ENCODE measurements at places on chromosomes 6 and 20.

DNA sequence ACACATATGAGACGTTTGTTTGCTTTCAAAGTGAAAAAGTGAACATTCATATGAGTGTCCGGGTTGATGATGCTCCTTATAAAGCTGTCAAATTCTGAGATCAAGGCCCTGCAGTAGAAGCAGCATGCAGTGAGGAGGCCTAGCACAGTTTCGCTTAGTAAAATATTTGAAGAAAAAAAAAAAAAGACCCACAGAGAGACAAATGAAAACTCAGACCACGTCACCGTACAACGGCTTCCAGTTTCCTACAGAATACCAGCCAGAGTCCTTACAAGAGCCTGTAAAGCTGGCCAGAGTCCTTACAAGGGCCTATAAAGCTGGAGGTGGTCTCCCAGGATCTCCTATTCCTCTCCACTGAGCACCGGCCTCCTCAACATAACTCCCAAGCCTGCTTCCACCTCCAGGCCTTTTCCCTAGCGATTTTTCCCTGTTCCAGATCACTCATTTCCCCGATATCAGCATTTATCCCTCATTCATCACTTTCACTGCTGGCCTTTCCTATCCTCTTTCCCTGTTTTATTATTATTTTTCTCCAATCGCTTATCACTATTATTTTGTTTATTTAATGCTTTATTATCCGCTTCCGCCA lies 1.5 kb upstream of the HMGN4 start:
- peak; percentile 89 for DNase-seq

DNA sequence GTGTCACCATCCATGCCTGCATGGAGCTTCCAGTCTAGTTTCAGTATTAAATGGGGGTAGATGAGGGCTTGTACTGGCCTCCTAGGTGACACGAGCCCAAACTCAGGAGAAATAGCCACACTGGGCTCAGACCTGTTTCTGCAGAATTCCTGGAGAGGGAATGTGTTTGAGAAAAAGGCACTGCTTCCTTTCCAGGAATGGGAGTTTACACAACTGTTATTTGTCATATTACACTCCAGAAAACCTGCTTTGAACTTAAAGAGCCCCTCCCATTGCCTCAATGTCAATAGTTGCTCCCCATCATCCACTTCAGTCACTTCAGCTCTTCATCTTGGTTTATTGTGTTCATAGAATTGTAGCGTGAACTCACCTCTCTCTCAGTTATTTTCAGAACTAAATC lies 151.5 kb downstream of the CFAP61 start:
- DNase-seq = no peak

DNA sequence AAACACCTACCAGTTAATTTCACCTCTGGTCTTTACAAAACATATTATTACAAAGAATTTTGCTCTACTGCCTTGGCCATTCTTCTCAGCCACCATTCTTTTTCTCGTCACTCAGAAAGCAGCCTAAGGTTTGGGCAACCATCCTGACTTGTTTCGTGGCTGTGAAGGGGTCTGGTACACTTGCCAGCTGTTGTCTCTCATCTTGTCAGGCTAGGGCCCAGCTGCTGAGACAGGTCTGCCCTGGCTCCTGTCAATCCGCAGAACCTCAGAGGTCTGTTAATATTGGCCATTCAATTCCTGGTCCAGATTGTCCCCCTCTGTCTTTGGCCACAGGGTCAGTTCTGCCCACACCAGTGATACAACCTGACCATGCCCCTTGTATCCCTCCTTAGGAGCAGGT lies 197.7 kb downstream of the UBE3D start:
- no peak for DNase-seq

DNA sequence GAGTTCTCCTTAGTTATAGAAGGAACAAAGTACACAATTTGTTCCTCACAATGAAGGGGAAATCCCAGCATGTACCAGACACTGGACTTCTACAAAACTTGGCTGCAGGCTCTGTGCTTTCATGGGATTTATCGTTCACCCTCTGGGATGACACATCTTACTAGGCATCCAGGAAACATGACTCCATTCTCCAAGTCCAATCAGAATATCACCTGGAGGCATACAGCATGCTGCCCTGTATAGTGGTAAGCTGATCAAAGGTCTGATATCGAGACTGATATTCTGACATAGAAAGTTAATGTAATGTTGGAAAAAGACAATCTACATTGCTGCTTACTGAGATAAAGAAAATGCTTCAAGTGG lies 6.7 kb downstream of the RWDD2A start:
- no peak for DNase-seq

DNA sequence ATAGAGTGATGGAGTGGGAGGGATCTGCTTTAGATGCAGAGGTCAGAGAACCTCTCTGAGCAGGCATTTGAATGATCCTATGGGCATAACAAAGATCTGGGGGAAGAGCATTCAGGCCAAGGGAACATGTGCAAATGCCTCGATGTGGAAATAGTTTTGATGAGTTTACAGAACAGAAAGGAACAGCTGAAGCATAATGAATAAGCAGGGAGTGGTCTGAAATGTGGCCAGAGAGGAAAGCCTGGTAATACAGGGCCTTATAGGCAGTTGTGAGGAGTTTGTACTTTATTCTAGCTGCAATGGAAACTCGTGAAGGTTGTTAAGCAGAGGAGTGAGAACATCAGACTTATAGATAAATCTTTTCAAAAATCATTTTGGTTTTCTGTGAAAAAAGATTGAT lies 33.0 kb upstream of the ME1 start:
- DNase-seq = peak; percentile 6

DNA sequence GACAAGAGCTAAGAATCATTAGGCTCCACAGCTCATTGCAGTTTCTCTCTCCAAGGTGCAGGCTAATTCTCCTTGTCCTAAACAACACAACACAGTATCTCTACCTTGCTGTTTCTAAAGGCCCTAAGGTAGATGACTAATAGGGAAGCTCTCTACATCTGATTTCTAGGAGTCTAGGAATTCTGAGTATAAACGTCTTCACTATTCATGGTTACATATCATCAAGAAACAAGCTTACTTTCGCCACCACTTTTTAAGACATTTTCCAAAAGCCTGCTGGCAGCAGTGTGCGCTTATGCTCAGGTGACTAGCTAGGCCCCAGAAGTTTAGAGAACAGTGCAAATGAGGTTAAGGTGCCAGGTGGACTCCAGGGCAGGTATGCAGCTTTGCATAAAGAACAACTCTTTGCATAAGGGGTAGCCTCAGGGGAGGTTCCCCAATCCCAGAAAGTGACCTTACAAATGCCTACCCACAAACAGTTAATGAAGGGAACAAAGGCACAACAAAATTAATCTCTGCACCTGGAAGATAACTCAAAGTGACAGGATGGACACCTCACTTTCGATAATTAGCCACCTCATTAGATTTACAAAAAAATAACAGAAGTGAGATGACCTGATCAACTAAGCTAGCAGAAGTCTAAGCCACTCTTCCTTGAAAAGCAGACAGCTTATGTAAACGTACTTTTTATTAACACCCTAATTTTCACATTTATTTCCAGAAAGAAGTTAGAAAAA lies 20.1 kb downstream of the B4GALT5 start:
- DNase-seq = no peak

Measured in muscle of back (tissue), 13 donors.